CD4-positive, alpha-beta T cell treated with Interferon gamma for 1 hour (primary cell): ENCODE measurements at places on chromosomes 16 and 17.

- DNase-seq, result no peak
These were observed 44.1 kb downstream of the CFDP1 start for GRCh38 chr16:75389096-75389690.

DNA sequence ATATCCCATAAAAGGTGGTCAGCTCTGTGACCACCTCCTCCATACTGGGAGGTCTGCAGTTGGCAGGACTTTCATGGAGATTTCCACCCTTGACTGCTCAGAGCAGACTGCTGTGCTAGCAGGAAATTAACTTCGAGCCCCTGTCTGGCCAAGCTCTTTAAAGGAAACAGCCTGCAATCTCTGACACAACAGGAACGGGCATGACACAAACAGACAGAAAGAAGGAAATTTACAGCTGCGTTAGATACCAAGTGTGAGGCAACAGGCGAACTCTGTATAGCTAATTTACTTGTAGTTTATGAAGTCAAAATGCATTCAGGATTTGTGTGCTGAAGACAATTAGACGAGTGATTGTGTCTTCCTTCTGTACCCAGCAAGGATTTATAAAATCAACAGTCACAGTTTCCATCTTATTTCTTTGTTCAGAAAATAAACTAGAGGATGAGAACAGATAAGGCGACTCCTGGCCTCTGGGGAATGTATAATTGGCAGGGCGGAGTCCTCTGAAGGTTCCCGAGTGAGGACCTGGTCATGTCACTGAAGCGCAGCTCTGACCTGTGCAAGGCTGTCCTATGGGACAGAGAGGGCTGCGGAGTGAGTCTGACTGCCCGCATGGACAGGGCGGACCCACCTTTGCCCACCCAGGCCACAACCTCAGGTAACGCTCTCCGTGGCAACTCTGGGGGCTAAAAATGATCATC is 16.1 kb downstream of the WIPI1 start:
- DNase-seq, result no peak

DNA sequence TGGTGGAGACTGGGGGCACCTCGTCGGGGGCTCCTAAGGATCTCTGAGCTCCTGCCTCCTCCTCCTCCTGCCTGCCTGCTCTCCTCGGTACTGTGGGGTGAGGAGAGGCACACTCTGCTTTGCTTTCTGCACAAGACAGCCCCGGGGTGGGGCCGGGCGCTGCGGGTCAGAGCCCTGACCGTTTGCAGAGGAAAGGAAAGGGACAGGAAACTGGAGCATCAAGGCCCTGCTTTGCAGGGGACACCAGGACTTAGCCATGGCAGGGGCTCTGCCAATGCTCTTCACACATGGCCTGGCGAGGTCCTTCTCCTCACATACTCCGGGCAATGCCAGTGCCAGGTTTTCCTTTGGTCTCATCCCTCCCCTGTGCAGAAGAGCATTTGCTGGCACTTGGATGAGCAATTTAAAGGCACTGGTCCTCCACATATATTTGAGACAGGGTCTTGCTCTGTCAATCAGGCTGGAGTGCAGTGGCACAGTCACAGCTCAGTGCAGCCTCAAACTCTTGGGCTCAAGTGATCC is 23.8 kb upstream of the DOC2B start:
- no peak for DNase-seq

- DNase-seq, result no peak
These were observed 28.0 kb upstream of the MRPS23 start for GRCh38 chr17:57877803-57878377.

DNA sequence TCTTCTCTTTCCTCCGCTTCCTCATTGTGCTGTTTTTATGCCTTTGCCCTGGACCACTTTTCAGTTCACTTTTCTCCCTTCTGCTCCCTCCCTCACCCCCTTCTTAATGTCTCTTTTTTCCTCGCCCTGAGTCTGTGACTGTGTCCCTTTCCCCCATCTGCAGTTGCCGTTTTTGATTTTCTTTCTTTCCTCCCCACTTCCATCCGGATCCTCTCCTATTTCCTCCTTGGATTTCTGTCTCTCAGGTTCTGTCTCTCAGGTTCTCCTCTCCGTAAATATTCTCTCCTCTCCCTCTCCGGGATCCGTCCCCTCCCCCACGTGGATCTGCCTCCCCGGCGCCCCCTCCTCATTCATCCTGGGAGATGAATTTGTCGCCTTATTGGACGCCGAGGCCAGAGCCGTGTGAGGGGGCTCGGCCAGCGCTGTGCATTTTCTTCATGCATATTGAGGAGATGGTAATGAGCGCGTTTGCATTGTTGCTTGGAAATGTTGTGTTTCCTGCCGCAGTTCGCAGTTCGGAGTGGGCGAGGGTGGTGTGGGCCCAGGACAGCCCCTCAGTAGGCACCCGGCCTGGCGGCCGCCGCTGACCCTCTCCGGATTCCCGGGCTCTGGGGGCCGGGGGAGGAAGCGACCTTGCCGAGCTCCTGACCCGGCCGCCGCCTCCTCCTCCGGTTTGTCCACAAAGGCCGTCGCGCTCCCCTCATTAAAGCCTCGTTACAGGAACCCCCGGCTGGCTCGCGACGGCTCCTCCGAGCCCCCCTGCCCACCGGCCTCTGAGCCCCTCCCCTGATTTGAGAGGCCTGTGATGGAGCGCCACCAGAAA is 4.5 kb upstream of the IRX3 start:
- DNase-seq, result no peak

DNA sequence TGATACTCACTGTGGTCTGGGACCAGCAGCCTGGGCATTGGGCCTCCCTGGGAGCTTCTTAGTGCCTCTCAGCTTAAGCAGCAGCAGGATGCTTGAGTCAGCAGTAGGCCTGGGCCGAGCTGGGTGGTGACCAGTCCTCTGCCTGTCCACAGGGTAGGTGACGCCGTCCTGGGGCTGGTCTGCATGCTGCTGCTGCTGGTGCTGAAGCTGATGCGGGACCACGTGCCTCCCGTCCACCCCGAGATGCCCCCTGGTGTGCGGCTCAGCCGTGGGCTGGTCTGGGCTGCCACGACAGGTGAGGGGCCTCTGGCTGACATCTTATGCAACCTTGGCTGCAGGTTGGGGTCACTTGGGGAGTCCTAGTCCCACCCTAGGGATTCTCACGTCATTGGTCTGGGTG is 7.4 kb downstream of the SLC26A11 start:
- DNase-seq, result no peak

DNA sequence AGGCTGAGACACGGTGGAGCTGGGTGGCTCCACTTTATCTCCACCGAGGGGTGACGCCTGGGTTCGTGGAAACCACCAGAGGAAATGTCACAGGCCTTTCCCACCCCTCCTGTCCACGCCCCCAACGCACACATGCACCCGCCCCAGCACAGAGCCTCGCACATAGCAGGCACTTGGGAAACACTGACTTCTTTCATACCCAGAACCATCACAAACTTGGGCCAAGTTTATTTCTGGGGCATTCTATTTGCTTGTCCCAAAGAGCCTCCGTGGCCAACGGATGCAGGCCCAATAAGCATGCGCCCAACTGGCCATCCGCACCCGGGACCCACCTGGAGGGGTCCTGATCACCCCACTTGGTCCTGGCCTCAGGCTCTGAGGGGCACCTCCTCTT is 3.3 kb downstream of the BCAR1 start:
- DNase-seq, result no peak

GRCh38 chr16:51151435-51151960 is 428 bp upstream of the SALL1 start:
- DNase-seq, result no peak

DNA sequence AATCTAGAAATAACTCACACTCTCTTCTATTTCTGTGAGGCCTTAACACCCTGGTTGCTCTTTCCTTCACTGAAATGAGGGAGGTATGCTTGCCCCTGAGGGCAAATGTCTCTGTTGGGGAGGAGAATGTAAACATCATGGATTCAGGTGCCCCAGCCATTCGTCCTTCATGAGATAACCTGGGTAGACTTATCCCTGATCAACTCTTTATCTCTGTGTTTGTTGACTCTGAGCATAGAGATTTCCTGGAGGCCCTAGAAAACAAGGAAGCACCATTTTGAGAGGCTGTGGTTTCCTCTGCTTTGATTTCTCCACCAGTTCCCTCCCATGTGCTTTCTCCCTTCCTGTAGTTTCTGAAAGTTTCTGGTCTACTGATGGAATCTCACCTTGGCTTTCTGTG is 77.3 kb downstream of the PHKB start:
- DNase-seq, result no peak

GRCh38 chr16:62298600-62298999 is 262.4 kb upstream of the CDH8 start:
- DNase-seq, result no peak

GRCh38 chr17:4270736-4271135 is 7.0 kb upstream of the ANKFY1 start:
- DNase-seq, result no peak

GRCh38 chr17:74453665-74454196 is 12.7 kb upstream of the CD300A start:
- DNase-seq, result peak; percentile 76

DNA sequence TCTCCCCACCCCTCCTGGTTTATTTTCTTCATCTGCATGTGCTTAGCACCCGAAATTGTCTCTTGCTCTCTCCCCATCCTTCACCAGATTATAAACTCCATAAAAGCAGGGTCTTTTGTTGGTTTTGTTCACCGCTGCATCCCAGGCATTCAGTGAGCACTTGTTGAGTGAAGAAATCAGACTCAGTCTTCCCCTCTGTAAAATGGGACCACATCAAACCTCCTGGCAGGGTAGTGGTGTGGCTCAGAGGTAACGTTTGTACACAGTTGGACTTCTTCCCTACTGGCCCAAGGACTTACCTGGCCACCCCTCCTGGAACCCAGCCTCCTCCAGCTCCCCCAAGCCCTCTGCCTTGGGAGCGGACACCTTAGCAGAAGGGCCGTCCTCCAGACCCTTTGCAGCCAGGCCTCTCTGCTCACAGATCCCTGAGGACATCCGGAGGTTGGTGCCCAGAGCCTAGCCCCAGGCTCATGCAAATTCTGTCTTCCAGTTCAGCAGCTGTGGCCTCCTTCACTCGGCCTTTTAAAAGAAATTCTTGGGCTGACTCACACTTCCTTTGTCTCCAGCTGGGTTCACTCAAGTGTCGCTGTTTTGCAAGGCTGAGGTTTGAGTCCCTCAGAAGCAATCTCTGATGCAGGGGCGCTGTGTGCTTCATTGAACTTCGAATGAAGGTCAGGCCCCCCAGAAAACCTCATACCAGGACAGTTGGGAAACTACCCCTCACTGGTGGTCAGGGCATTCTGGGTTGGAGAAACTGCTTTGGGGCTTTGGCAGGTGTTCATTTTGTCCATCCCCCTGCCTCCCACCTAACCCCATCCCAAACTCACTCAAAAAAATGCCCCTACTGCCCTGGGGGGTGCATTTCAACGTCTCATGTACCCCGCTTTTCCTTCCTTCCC is 16.8 kb upstream of the RMI2 start:
- peak; percentile 78 for DNase-seq

DNA sequence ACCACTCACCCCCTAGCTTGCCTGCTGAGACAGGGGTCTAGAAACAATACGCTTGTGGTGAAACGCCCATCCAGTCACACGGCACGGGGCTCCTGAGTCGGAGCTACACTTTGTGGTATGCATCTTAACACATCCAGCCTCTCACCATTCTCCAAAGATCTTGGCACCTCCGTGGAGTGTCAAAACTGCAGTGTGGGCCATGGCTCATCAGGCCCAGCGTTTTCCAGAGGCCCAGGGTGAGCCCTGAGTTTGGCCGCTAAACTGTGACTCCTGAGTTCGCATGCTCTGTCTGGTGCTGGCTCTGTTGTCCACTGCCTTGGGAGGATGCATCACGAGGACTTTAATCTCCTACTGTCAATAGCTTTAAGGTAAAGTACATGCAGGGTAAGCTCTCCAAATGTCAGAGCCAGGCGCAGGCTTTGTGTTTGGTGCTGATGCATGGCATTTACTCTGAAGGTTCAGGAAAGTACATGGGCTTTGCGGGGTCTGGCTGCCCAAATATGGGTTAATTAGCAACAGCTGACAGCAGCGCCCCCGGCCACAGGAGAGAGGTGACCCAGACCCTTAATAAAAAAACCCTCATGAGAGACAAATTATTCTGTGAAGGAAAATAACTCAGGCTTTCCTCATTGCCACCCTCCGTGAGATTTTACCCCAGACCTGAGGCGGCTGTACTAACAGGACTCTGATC is 118.4 kb downstream of the CCDC182 start:
- DNase-seq, result no peak

DNA sequence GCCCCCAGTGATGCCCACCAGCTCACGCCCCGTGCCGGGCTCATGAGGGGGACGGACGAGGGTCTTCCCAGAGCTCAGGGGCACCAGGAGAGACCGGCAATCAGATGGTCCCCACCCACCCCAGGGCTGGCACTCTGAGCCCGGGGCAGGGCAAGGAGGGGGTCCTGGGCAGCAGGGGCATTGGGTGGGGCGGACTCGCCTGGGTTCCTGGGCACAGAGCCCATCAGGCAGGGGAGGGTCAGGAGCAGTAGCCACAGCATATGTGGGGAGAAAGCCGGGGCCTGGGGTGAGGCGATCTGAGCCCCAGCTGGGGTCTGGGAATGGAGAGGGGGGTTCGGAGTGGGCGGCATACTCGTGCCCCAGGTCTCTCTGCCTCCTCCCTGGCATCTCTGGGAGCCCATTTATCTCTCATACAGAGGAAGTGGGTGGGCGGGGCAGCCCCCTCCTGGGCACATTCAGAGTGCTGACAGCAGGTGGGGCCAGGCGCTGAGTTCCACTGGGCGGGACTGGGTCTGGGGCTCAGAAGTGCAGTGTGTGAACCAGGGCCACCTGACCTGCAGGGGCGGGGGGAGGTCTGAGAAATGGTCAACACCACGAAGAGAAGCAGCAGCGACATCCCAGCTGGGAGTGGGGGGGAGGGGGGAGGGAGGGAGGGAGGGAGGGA is 20.5 kb upstream of the UBE2I start:
- DNase-seq, result no peak

DNA sequence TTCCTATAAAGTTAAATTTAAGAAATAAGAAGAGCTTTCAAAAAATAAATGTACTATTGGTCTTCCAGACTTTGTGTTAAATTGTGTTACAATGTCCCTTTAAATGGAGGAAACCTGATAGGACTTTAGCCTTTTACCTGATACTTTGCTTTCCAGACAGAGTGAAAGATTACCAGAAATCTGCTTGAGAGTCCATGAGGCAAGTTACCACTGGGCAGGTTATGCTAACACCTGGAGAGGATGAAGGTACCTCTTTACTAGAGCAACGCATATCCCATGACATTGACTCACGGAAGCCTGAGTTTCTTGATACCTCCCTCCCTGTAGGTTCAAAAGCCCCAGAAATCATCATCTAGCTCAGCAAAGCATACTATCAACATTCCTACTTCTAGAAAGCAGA is 143.9 kb upstream of the C17orf78 start:
- DNase-seq, result no peak

- peak; percentile 59 for DNase-seq
These were observed 8.8 kb downstream of the ZG16B start for GRCh38 chr16:2838928-2839327.

DNA sequence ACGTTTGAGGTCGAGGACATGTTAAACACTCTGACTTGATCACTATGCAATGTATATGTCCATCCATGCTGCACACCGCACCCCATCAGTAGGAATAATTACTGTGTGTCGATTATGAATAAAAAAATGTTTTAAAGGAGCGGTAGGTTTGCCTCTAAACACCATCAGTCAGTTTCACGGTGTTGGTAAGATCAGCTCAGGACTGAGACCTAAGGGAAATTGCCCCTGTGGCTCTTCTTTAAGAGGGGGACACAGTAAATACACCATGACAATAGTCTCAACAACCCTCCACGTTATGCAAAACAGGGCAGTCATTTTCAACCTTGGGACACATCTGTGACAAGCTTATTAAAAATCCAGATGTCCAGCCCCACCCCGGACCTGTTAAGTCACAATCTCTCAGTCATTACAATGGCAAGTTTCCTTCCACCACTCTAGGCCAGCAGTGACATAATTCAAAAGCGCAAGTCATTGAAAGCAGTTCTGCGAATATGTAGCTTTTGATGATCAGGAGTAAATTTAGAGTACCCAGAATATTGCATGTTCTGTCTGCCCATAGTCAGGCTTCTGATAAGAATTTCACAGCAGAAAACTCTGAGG is 1.2 kb downstream of the ATMIN start:
- DNase-seq, result no peak
